Activated CD4-positive, alpha-beta T cell treated with anti-CD3 and anti-CD28 coated beads, Interleukin-2, amount 50 U/mL, for 16 hours (primary cell): ENCODE measurements at places on chromosomes 4 and X.

GRCh38 chr4:5885733-5886132 is 7.2 kb downstream of the CRMP1 start:
- no peak for DNase-seq

- DNase-seq: no peak
Observed at GRCh38 chr4:156515295-156515694, 456.3 kb downstream of the PDGFC start.

DNA sequence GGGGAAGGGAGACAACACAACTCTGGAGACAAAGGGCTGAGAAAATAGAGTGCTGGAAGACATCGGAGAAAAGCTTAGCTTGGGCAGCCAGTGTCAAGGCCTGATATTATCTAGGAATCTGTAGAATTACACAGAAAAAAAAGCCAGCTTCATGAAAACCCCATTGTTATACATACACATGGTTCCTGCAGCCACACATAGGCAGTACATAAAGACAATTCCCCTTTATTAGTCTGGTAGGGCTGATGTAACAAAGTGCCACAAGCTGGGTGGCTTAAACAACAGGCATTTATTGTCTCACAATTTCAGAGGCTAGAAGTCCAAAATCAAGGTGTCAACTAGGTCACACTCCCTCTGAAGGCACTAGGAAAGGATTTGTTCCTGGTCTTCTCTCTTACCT is 503.5 kb downstream of the MID1IP1 start:
- no peak for DNase-seq

- no peak for DNase-seq
Observed at GRCh38 chr4:133623847-133624246, 474.8 kb downstream of the PCDH10 start.

DNA sequence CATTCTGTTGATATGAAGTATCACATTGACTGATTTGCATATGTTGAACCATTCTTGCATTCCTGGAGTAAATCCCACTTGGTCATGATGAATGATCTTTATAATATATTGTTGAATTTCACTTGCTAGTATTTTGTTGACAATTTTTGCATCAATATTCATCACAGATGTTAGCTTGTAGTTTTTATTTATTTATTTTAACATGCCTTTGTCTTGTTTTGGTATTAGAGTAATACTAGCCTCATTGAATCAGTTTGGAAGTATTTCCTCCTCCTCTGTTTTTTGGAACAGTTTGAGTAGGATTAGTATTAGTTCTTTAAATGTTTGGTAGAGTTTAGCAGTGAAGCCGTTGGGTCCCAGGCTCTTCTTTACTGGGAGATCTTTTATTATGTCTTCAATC is 13.9 kb upstream of the ADH1C start:
- no peak for DNase-seq

- no peak for DNase-seq
Observed at GRCh38 chr4:1604181-1604705, 79.9 kb downstream of the FAM53A start.

DNA sequence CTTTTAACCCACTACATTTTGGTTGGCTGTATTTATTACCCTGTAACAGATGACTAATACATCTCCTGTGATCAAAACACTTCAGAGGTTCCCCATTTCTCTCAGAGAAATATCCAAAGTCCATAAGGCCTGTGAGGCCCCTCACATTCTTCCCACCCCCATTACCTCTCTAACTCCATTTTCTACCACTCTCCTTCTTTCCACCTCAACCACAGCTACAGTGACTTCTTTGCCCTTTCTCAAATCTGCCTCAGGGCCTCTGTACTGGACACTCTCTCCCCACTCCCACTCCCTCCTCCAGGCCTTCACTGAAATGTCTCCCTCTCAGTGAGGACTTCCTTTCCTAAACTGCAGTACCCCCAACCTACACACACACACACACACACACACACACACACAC is 8.4 kb upstream of the TMEM144 start:
- DNase-seq: no peak

GRCh38 chrX:45758738-45759397 is 558.2 kb upstream of the DIPK2B start:
- peak; percentile 89 for DNase-seq

- DNase-seq: no peak
Observed at GRCh38 chrX:43718546-43718945, 62.4 kb downstream of the MAOA start.
